Cerebellar nuclear complex (tissue), 1 donor: ENCODE measurements at places on chromosomes 4 and X.

- DNase-seq: no peak
These were observed 142.3 kb downstream of the INPP4B start for GRCh38 chr4:142703694-142704309.

GRCh38 chr4:109015413-109015810 is 252.6 kb upstream of the ETNPPL start:
- DNase-seq: no peak

GRCh38 chr4:108889696-108890483 is 127.0 kb upstream of the ETNPPL start:
- DNase-seq: no peak

DNA sequence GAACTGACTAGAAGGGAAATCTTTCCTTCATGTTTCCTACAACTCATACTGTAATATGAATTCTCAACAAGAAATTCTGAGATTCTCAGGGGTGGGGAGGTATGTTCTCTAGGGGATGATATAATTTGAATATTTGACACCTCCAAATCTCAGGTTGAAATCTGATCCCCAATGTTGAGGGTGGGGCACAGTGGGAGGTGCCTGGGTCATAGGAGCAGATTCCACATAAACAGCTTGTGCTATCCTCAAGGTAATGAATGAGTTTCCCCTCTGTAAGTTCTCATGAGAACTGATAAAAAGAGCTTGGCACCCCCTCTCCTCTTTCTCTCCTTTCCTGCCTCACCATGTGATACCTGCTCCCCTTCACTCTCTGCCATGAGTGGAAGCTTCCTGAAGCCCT is 21.5 kb downstream of the FBXW7 start:
- DNase-seq: no peak

- no peak for DNase-seq
These were observed 124.9 kb upstream of the POF1B start for GRCh38 chrX:85504381-85504780.
